Activated CD4-positive, alpha-beta T cell treated with anti-CD3 and anti-CD28 coated beads, Interleukin-2, amount 10 ng/mL, durations not matched to agents 7 days and 5 days (primary cell): ENCODE measurements at places on chromosomes 4 and X.

- H3K36me3 ChIP-seq = no peaks in the 10 kb centered on the region
- H3K4me3 ChIP-seq = peak overlapping the region; percentile 72
- H3K4me1 ChIP-seq = peaks cover 15% of the 10 kb centered on the region
- H3K27me3 ChIP-seq = peaks cover 16% of the 10 kb centered on the region
Measured at GRCh38 chr4:82284858-82285805, 88.7 kb downstream of the HNRNPD start.

DNA sequence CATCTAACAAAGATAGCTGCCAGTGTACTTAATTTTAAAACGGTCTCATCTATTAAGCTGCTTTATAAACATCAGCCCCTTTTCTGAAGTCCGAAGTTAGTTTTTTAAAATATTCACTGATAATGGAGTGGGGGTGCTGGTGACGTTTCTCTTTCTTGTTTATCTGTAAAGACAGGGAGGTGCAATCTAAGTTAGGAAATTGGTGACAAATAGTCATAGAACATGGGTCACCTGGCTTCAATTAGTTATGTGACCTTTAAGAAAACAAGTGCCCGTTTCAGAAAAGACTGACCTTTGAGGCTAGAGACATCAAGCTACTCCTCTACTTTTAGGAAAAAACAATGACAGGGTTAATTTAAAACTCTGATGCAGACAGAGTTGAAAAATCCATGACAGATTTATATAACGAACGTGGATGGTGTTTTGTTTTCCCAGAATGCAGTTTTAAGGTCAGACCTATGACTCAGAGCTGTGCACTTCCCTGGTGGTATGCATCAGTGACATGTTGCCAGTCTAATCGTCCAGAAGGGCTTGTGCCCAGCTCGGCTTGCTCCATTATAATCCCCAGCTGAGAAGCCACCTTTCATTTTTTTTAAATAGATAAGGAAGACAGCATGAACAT lies 38.2 kb downstream of the FHL1 start:
- DNase-seq = no peak
- H3K27me3 ChIP-seq = no peaks in the 10 kb centered on the region
- no peaks in the 10 kb centered on the region for H3K36me3 ChIP-seq

DNA sequence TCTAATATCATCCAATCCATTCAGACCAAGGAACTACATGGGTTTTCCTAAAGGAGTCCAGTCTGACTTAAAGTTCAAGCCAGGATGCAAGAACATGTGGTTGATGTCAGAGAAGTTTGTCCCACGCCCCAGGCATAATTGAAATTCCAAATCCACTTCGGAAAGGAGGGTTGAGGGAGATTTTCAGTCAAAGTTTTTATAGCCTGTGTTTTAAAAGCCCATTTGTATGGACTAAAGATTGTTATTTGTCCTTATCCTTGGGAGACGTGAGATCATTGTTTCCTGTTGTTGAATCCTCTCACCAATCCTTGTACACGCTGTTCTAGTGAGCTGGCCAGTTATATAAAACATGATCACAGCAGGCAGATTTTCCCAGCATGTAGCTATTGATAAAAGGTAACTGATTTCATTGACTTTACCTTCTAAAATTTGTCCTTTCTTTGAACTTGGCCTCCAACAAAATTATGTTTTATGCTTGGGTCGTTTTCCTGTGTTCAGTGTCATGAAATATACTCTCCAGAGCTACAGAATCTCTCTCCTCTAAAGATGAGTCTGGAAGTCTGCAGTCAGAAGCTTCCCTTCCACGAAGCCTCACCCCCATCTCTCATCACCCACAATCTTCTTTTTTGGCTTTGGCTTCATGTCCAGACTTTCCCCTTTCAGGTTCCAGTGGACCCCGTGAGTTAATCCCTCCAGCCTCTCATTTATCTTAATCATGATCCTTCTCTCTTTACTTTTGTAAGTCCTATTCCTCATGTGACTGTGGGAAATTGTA lies 92.9 kb downstream of the ATP10D start:
- no peaks in the 10 kb centered on the region for H3K36me3 ChIP-seq
- no peak overlapping the region for H3K4me3 ChIP-seq
- no peak overlapping the region for H3K27ac ChIP-seq
- DNase-seq = no peak

DNA sequence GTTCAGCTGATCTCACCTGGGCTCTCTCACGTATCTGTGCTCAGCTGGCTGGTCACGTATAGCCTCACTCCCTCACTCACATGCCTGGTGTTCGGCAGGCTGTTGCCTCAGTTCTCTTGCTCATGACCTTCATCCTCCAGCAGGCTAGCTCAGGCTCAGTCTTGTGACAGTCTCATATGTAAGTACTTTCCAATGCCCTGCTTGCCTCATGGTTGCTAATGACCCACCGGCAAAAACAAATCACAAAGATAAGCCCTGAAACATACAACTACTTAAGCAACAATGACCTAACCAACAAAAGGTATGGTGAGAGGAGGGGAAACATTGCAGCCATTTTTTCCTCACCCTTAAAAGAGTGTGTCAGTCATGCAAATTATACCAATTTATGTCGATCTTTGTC lies 25.0 kb downstream of the MEPE start:
- no peak overlapping the region for H3K27ac ChIP-seq
- no peaks in the 10 kb centered on the region for H3K4me1 ChIP-seq
- no peak for DNase-seq
- no peaks in the 10 kb centered on the region for H3K36me3 ChIP-seq
